ENCODE measurements at places on chromosomes 1 and 21.

- no peak for DNase-seq
Measured at GRCh38 chr1:218426343-218426657, 81.2 kb downstream of the TGFB2 start.

DNA sequence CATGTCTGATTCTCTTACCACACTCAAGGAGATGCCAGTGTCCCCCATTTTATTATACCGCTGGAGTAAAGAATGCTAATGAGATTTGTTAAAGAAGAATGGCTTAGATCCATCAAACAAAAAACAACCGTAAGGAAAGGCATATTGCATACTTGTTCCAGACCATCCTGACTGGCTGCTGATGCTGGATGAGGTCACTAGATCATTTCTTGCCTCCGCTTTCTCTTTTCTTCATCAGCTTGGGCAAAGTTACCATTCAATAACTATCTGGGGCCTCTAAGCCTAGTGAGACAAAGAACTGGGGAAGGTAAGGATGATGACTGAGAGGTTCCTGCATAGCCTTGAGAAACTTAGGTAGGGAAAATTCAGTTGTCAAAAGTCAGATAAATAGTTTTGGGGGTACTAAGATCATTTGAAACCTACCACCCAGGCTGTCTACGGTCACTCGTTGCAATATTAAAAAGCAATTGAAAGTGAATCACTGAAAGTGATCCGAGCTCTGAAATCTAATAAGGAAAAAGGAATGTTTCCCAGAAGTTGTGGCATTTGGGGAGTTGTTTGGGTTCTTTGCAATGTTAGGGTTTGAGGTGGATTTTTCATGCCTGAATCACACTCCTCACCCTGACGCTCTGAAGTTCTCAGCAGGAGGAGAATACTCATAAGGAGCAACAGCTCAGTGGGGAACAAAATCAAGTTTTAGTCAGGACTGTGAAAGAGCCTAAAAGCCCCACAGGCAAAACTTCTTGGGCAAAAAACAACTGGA is 176.8 kb downstream of the HHIPL2 start:
- DNase-seq = no peak

GRCh38 chr1:89201106-89201794 is 2.5 kb upstream of the GBP4 start:
- no peak for DNase-seq

GRCh38 chr1:43910343-43910742 is 23.3 kb upstream of the ARTN start:
- DNase-seq = no peak

DNA sequence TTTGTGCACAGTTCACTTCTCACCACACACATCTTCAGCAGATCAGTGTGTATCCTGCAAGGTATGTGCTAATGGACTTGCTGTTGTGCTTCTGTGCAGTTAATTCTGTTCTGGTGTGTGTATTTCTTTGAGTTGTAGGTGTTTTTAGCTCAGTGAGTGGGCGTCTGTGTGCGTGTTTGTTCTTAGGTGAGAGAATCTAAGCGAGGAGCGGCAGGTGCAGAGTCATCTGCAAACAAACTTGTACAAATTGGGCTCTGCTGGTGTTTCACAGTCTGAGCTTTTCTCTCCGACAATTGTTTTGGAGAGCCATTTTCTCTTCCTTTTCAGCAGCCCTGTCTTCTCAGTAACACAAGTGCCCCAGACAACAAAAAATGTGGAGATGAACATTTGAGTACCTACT is 43.6 kb downstream of the ACP6 start:
- no peak for DNase-seq

DNA sequence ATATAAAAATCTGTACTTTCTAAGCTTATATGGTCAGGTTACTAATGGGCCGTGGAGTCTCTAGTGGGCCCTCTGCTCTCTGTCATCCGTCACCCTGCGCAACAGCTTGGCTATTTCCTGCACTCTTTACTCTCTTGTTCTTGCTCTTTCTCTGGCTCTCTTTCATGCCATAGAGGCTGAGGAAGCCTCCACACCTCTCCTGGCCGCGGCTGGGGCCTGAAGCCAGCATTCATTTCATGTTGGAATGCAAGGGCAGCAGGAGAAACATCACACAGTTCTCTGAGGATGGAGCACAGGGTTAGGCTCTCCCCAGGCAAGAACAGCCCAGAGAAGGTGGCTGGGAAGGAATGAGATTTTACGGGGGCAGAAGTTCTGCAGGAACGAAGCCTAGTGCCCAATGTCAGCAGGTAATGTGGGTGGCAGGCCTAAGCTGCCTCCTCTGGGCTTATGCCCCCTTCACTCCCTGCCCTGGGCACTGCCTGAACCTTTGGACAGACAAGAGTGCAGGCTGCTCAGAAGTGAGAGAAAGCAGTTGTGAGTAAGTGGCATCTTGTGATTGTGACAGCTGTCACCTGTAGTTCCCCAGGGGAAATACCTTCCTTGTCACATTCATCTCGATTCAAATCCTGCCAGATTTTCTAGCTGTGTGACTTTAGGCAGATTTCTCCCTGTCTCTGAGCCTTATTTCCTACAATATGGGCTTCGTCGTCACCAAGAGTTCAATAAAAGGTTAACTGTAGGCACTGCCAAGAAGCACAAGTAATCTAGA is 3.6 kb upstream of the FHAD1 start:
- no peak for DNase-seq

DNA sequence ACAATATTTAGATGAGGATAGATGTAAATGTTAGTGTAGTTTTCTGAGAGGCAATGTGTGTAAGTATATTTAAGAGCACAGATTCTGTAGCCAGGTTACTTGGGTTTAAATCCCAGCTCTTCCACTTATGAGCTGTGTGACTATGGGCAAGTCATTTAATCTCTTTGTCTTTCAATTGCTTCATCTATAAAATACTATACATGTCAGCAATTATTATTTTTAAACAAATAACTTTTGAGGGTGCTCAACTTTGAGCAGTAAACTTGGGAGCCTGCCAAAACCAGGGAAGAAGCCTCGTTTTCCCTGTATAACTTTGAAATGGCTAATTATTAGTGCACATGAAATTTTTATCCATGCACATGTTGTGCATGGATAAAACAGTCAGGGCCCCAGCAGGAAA is 222.8 kb downstream of the FOXD2 start:
- no peak for DNase-seq

- DNase-seq = no peak
Measured at GRCh38 chr1:191457889-191458288, 700.4 kb upstream of the RGS18 start.

- DNase-seq = no peak
Measured at GRCh38 chr1:4962836-4963235, 308.4 kb downstream of the AJAP1 start.

DNA sequence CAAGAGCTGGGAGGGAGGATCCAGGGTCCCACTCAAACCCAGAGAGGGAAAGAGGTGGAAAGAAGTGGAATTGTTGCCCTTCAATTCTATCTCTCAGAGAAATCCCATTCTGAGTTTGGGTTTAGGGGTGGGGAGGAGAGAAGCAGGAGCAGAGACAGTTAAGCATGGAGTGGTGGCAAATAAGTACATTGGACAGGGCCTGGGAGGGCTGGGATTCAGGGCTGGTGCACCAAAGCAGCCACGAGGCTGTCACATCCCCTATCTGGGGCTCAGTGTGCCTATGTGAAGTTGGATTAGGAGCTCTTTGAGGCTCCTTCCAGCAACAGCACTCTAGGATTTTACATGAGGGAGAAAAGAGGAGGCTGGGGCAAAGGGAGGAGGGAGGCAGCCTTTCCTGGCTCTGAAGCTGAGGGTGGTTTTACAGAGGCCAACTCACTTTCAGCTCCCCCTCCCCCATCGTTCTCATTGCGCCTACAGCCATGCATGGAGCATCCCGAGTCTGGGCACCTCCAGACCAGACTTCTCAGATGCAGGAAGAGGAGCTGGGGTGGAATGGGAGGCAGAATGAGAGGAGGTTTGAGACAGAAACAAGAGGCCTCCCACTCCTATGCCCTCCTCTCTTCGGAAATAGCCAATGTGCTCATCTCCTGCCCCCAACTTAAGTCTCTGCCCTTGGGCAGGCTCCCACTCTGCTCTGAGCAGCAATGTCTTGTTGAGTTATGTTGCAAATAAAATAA is 3.0 kb upstream of the SYT6 start:
- DNase-seq = no peak

GRCh38 chr1:159927849-159928431 is 2.6 kb upstream of the TAGLN2 start:
- DNase-seq = no peak

GRCh38 chr21:38173276-38174035 is 83.3 kb upstream of the KCNJ15 start:
- DNase-seq = no peak

DNA sequence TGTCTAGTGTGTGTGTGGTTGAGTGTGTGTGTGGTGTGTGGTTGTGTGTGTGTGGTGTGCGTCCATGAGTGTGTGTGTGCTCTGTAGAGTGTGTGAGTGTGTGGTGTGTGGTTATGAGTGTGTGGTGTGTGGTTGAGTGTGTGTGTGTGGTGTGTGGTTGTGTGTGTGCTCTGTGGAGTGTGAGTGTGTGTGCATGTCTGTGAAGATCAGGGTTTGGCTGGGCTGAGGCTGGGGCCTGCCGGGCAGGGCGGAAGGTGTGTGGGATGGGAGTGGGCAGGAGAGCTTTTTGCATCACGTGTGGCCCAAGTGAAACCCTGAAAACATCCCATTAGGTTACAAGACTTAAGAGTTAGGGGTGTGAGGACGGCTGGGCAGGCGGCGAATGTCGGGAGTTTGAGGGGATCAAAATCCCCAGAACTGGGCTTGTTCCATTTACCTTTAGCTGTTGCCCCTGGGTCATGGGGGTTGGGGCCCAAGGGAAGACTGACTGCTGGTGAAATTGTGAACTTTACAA is 2.9 kb upstream of the FCMR start:
- no peak for DNase-seq

DNA sequence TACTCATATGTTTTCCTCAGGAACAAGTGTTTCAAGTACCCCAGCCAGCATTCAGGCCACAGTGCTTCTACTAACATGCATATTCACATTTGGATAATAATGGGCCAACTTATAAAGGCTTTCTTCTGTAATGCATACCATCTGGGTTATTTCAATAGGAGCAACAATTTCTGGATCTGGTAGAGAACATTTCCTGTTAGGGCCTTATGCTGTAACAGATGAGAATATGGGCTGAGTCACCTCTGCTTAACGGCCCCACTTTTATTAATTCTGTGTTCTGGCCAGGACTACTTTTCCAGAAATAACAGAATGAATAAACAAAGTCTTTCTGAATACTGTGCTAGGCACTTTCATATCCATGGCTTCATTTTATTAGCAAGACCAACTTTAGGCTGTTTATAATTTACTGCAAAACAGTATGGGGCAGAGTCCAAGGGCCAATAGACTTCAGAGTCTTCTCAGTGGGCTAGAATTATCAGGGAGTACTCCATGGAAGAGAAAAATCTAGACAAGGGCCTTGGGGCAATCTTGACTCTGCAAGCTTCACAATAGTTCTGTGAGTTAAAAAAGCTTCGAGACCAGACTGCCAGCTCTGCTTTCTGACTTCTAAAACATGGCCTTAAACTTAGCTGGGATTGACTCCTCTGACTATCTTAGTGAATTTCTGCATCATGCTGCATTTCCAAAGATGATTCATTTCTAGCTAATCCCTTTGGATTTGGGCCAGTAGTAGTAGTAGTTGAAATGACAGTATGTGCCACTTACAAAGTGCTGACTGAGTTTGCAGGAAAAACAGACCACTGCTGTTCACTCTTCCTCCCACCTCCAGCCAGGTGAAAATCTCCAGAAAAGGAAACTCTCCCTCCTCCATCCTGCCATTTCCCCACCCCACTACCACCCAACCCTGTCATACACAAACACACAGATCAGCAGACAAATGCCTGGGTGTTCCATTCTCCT is 8.2 kb upstream of the SSX2IP start:
- DNase-seq = no peak

GRCh38 chr21:33265664-33266049 is 510 bp upstream of the IL10RB start:
- no peak for DNase-seq

- no peak for DNase-seq
Measured at GRCh38 chr1:17259233-17259873, 10.5 kb downstream of the PADI3 start.

- DNase-seq = no peak
Measured at GRCh38 chr1:159700312-159700711, 14.1 kb downstream of the CRP start.

DNA sequence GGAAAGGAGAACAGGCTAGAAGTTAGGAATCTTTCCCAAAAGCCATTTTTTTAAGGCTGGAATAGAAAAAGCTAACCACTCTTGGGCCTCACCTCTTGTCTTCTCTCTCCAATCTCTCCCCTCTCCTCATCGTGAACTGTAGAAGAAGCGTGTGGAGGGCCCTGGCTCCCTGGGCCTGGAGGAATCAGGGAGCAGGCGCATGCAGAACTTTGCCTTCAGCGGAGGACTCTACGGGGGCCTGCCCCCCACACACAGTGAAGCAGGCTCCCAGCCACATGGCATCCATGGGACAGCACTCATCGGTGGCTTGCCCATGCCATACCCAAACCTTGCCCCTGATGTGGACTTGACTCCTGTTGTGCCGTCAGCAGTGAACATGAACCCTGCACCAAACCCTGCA is 19.4 kb downstream of the PPP1R8 start:
- DNase-seq = no peak

GRCh38 chr1:27596986-27597385 is 7.0 kb downstream of the AHDC1 start:
- no peak for DNase-seq

- no peak for DNase-seq
Measured at GRCh38 chr1:202649553-202650392, 60.5 kb downstream of the SYT2 start.

- DNase-seq = no peak
Measured at GRCh38 chr1:109782514-109782913, 18.8 kb upstream of the EPS8L3 start.

- DNase-seq = no peak
Measured at GRCh38 chr1:25120281-25120680, 112.0 kb downstream of the SYF2 start.

- no peak for DNase-seq
Measured at GRCh38 chr1:30816211-30817076, 58.9 kb upstream of the LAPTM5 start.

GRCh38 chr1:64004451-64005025 is 198.9 kb upstream of the UBE2U start:
- DNase-seq = no peak

- DNase-seq = no peak
Measured at GRCh38 chr21:35328856-35329455, 279.9 kb upstream of the RUNX1 start.

- DNase-seq = no peak
Measured at GRCh38 chr1:234748066-234748465, 138.1 kb upstream of the IRF2BP2 start.

DNA sequence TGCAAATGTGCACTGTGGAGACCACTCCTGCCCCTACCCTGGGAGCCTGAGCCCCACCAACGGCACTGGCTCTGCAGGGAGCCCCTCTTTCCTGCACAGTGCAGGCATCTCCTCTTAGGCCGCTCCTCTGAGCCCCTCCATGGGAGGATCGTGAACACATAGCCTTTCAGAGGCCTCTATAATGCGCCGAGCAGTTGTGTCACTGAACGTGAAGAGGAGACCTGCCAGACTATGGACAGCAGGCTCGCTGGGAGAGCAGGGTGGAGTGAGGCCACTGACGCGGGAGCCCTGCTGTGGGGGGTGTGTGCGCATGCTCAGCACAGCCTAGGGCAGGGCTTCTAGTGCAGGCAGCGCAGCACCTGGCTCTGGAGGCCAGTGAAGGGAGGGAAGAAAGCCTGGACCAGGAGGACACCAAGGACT is 151.3 kb upstream of the COL6A1 start:
- no peak for DNase-seq

GRCh38 chr1:63698001-63698838 is 75.6 kb upstream of the ROR1 start:
- no peak for DNase-seq
